ENCODE measurements at places on chromosomes 3 and 15. TPM values are rescaled to one million over a fixed set of nuclear protein-coding genes. Genes with fewer than 3 reads are reported as not detected.

GRCh38 chr3:124714223-124714853, 15.9 kb upstream of the UMPS start:
- DNase-seq, result no peak

- DNase-seq, result no peak
These were observed 261.4 kb downstream of the GBE1 start for GRCh38 chr3:81500039-81500438.

DNA sequence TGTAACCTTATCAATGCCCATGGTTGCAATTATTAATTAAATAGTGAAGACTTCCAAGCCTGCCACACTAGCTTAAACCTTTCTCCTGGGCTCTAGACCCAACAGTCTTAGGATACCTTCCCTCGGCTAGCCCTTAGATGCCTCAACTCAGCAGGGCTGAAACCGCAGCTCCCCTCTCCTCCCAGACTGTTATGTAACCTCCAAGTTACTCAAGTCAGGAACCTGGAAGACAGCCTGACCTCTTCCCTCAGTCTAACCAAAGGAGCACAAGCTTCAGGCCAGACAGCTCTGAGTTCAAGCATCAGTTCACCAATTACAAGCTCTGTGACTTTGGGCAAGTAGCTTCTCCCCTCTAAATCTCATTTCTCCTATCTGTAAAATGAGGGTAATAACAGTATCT, 70.5 kb upstream of the HACD2 start:
- DNase-seq, result no peak

DNA sequence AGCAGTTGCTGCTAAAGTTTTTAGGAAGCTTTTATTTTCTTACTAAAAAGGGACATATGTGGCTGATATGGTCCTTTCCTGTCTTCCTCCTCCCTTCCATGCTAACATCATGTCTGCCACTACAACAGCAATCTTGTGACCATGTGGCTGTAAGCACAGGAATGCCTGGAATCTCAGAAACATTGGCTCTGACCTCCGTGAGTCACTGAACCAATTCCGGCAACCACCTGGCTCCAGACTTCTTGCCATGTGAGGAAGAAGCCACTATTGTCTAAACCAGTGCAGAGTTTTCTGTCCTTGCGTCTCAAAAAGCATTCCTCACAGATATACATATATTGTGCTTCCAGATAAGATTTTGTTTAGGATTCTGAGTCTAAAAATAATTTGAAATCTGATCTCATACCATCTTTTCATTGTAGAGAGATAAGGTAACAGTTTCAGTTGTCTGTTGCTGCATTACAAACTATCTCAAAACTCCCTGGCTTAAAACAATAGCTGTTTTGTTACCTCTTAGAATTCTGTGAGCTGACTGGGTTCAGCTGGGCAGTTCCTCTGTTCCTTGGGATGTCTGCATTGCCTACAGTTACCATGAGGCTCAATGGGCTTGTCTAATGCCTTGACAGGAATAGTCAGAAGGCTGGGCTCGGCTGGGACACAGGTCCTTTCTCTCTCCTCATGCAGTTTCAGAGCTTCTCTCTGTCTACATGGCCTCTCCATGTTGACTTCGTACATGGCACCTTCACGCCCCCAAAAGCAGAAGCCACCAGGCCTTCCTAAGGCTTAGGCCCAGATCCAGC, 77.3 kb upstream of the MAGI1 start:
- no peak for DNase-seq

- no peak for DNase-seq
These were observed 133.3 kb downstream of the CHDH start for GRCh38 chr3:53712817-53713388.

The GOLGA8M gene
- total RNA-seq, result 2.7 TPM
